CD4-positive, alpha-beta T cell treated with Interleukin-21 for 1 hour (primary cell): ENCODE measurements at places on chromosomes 12 and 14.
A peak's percentile ranks its signal among the peaks of the same experiment; 100 is the strongest.

DNA sequence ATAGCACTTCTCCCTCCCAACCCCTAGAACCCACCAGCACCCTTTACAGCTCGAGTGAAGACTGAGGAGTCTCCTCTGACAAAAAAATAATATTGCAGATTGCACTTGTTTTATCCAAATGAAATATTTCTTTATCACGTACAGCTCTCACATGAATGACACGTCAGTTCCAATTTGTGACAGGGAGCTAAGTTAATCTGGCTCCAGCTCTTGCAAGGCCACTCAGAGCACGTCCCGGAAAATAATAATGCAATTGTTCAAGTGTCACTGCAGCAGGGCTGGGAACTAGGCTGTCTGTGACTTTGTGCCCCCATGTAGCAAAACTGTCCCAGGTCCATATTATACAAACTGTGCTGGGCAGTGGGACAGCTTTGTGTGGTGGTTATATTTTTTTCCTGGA is 539.6 kb downstream of the VRK1 start:
- DNase-seq = no peak

- peak; percentile 71 for DNase-seq
These were observed 685 bp upstream of the MYL6B start for GRCh38 chr12:56151672-56152131.

DNA sequence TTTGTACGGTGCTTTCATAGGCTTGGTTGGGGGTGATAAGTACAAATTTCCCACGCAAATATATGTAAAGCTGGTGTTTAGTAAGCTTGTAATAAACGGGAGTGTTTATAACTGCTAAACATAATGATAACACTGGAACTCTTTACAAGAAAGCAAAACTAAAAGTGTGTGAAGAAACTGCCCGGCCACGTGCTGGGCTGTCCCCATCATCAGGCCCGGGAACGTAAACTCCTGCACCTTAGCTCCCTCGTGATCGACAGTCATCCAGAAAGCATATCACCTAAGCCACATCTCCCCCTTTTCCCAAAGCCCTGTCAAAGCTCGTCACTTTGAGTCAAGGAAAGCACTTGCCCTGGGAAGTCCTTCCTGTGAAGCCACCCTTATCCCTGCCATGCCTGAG is 18.0 kb upstream of the PARP11 start:
- DNase-seq = no peak

DNA sequence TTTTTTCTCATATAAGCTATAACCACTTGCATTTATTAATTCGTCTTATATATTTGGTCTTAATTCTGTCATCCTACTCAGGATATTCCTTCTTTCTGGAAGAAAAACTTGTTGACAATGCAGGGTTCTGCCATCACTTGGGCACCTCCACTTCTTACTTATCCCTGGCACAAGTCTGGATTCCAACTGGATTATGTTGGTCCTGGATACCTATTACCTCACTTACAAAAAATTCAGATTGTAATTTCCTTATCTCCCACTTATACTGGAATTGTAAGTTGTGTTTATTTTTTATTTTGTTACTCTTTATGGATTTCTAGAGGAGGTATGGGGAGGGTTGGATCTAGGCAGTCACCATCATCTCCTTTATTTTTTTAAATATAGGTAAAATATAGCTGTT is 36.7 kb downstream of the LRRIQ1 start:
- no peak for DNase-seq

- no peak for DNase-seq
These were observed 880 bp upstream of the MMP14 start for GRCh38 chr14:22835505-22835904.

DNA sequence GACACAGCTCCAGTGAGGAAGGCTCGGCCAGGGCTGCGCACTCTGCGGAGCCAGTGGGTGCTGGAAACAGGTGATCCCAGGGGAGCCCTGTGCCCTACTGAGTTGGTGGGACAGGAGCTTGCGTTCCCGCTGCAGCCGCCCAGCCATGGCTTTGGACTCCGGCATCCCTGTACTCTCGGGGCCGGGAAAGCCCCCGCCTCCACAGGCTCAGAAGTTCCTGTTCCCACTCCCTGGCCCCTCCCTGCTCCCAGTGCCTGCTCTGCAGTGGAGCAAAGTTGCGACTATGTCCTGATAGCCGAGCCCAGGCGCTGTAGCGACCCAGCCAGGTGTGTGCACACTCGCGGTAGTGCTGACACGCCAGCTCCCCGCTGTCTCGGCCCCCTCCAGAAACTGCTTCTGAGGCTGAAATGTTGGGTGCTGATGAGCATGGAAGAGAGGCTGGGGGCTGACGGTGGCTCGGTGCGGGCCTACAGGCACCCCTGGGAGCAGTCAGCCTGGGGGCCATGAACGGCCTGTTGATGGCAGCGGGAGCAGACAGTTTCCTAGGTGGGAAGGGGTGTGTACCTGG is 344.6 kb upstream of the MGAT4C start:
- DNase-seq = no peak

GRCh38 chr12:85519163-85519562 is 239.1 kb downstream of the ALX1 start:
- DNase-seq = no peak

GRCh38 chr14:67396381-67396970 is 15.5 kb downstream of the PLEK2 start:
- no peak for DNase-seq

- DNase-seq = no peak
These were observed 34.6 kb downstream of the TESC start for GRCh38 chr12:117064596-117064995.

GRCh38 chr12:76848132-76848531 is 30.7 kb downstream of the CSRP2 start:
- DNase-seq = no peak

GRCh38 chr12:39116861-39117260 is 211.5 kb upstream of the CPNE8 start:
- DNase-seq = no peak

- DNase-seq = peak; percentile 45
These were observed 179.2 kb upstream of the DCN start for GRCh38 chr12:91361864-91362263.

GRCh38 chr12:53218551-53219291 is 11.7 kb upstream of the ITGB7 start:
- no peak for DNase-seq

- DNase-seq = no peak
These were observed 60.2 kb downstream of the DAO start for GRCh38 chr12:108940138-108940537.

DNA sequence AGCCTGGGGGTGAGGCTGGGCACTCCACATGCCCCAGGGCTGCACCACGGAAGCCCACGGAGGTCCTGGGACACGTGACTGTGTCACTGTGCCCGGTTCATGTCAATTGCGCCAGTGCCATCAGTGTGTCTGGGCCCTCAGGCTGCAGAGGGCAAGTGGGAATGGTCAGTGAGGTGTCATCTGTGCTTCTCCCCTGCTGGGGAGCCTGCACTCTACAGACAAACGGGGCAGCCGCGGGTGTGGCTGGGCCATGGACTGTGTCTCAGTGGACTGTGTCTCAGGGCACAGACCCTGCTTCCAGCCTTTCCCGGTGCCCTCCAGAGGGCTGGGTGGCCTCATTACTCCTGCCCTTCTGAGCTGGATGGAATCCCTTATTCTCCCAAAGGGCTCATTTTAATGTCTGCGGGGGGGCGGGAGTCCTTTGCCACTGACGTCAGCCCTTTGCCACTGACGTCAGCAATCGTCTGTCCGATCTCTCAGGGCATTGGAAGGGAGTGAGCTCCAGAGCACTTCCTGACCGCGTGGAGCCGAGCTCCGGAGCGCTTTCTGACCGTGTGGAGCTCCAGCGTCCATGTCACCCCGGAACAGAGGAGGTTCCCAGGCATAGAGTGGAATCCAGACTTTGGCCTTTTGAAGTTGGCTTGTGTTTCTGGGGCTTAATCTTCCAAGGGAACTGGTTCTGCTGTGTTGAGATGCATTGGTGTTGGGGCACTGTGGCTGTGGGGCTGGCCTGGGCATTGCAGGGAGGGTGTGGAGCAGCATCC is 72.4 kb downstream of the ADGRD1 start:
- no peak for DNase-seq

GRCh38 chr14:78927261-78927660 is 757.1 kb downstream of the NRXN3 start:
- DNase-seq = no peak

DNA sequence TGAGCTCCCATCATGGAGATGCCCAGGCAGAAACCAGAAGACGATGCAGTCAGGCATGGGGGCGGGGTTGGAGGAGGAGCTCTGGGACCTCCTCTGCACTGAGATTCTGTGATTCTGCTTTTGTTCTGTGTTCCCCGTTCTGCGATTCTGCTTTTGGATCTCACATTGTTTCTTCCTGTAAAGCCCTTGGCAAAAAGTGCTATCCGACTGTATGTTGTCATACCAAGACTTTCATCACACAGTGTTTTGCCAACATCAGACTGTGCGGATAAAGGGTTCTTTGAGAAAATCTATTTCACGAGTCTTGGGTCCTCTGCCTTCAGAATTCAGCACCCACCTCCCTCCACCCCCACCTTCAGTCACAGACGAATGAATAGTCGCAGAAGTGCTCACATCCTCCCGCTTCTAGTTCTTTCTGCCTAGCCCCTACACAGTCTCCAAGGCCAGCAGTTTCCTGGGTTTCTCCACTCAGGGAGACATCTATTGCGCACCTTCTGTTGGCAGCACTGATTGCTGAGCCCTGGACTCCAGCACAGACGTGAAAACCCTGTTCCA is 24.7 kb upstream of the PWP1 start:
- DNase-seq = no peak

DNA sequence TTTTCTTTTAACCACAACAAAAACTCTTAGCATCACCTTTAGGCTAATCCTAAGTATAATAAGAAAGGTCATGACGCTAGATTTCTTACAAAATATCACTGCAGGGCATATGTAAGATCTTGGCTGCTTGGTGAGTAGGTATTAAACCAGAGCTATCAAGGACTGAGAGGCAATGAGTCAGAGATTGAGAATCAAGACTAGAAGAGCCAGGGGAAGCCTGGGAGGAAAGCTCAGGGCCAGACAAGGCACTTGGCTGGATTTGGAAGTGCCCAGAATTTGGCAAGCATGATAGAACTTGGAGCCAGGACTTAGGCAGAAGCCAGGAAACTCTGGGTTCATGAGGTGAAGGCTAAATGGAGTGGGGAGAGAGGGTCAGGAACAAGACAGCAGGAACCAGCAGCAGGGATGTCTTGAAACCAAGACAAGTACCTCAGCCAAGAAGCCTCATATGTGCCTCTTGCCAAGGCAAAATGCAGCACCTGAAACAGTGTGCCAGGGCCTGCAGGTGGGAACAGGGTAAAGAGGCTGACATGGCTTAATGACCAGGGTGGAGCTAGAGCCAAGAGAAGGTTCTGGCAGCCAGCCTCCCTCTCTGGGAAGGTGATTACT is 49.9 kb downstream of the PTHLH start:
- no peak for DNase-seq

GRCh38 chr12:82299319-82300025 is 58.7 kb downstream of the CCDC59 start:
- DNase-seq = no peak

DNA sequence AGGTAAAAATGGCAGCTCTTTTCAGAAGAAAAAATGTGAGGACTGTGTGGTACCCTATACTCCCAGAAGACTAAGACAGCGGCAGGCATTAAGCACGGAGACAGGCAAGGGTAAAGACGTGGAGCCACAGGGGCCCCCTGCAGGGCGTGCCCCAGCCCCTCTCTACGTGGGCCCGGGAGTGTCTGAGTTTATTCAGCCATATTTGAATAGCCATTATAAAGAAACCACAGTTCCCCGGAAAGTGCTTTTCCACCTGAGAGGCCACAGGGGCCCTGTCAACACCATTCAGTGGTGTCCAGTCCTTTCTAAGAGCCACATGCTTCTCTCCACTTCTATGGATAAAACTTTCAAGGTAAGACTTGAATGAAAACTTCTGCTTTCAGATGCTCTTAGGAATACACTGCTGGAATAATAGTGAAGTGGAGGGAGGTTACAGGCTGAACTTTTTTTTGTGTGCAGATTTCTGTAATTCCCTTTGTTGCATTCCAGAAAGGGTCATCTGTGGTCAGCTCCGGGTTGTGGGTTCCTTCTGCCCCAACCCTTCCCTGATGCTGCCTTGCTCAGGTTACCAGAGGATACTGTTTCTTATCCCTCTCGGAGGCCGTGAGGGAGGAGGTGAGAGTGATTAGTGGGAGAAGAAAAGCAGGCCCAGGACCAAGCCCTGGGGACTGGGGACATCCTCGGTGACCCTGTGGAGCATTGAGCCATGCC is 58.4 kb downstream of the SLC25A47 start:
- no peak for DNase-seq

- no peak for DNase-seq
These were observed 47.3 kb downstream of the GPR137C start for GRCh38 chr14:52599974-52600373.

DNA sequence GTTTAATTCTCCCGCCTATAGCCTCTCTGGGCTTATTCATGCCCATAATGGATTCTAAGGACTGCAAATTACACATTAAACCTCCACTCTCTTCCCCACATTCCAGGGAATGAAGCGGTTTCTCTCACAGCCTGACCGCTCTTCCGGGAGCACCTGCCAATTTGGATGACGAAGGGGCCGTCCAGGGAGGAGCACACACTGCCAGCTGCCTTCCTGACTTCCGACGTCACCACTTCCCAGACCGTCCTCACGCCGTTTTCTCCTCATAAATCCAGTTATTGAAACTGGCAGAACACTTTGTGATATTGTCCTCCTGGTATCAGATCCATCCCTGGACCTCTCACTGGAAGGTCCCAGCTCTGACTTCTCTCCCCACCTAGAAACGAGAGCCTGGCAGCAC is 87.6 kb downstream of the GCH1 start:
- no peak for DNase-seq

DNA sequence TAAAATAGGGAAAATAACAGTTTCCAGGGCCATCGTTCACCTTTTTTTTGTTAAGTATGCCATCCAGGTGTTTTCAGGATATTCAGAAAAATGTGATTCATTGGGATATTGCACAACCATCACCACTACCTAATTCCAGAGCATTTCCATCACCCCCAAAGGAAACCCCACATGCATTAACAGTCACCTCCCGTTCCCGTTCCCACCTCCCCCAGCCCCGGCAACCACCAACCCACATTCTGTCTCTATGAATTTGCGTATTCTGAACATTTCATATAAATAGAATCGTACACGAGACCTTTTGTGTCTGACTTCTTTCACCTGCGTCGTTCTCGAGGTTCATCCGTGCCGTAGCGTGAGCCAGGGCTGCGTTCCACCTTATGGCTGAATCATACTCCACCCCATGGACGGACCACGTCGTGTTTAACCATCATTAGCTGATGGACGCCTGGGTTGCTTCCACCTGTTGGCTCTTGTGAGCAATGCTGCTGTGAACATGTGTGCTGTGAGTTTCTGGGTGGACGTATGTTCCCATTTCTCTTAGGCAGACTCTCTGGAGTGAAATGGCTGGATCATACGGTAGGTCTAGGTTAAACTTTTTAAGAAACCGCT is 51.0 kb upstream of the NCOR2 start:
- DNase-seq = no peak

DNA sequence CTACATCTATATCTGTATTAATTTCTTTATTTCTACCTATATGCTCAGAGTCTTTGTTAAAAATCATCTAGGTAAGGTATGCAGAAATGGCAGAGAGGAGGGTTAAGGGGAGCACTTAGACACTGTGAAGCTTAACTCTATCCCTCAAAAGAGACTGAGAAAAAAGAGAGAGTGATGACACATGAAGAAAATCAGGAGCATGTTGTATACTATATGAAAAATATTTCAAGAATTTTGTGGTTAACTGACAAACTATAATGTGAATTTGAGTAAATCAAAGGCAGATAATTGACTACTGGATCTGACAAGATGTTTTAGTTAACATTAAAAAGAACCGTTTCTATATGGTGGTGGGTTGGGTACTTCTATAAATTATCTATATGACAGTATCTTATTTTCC is 1814.2 kb upstream of the SEL1L start:
- no peak for DNase-seq
